ENCODE measurements at places on chromosomes 1 and 21. TPM values are rescaled to one million over a fixed set of nuclear protein-coding genes. Genes with fewer than 3 reads are reported as not detected.

- no peak overlapping the region for H3K4me3 ChIP-seq
- H3K27ac ChIP-seq: no peak overlapping the region
- H3K4me1 ChIP-seq: no peaks in the 10 kb centered on the region
- H3K36me3 ChIP-seq: no peaks in the 10 kb centered on the region
- H3K27me3 ChIP-seq: no peaks in the 10 kb centered on the region
- no peak for DNase-seq
These were observed 75.8 kb downstream of the RHOU start for GRCh38 chr1:228810878-228811711.

- no peak overlapping the region for H3K4me3 ChIP-seq
- peaks cover 4% of the 10 kb centered on the region for H3K36me3 ChIP-seq
- DNase-seq: peak; percentile 72
- no peaks in the 10 kb centered on the region for H3K4me1 ChIP-seq
- no peaks in the 10 kb centered on the region for H3K27me3 ChIP-seq
These were observed 16.4 kb upstream of the RAB29 start for GRCh38 chr1:205791568-205792180.

DNA sequence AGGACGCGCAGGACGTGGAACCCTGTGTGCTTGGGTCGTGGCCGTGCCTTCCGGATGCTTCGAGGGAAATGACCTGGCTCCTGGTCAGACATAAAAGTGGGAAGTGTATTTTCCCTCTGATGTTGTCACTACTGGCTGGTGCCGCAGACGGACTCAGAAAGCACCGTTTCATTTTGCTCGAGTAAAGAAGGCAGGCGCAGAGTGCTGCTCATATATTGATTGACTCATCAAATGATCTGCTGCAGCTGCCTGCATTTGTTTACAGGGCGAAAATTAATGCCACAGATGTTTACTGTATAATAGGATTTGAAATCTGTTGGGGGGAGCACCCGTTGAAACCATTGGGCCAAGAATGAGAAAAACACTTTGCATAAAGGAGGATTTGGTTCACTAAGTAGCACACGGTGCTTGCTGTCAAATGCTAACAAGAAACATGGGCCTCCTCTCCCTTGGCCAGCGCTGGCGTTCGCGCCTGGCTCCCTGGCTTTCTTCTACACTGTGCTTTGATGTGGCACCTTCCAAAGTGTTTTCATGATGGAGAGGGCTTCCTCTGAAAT, 365.5 kb downstream of the CAMTA1 start:
- peaks cover 28% of the 10 kb centered on the region for H3K4me1 ChIP-seq
- H3K27ac ChIP-seq: no peak overlapping the region
- DNase-seq: no peak
- H3K4me3 ChIP-seq: no peak overlapping the region
- no peaks in the 10 kb centered on the region for H3K36me3 ChIP-seq
- H3K27me3 ChIP-seq: no peaks in the 10 kb centered on the region

GRCh38 chr1:5253036-5253435, 598.6 kb downstream of the AJAP1 start:
- H3K4me3 ChIP-seq: no peak overlapping the region
- H3K36me3 ChIP-seq: no peaks in the 10 kb centered on the region
- H3K4me1 ChIP-seq: no peaks in the 10 kb centered on the region
- no peak overlapping the region for H3K27ac ChIP-seq

- DNase-seq: no peak
- no peak overlapping the region for H3K27ac ChIP-seq
- no peaks in the 10 kb centered on the region for H3K4me1 ChIP-seq
- H3K36me3 ChIP-seq: no peaks in the 10 kb centered on the region
- H3K4me3 ChIP-seq: no peak overlapping the region
These were observed 193.8 kb downstream of the AK5 start for GRCh38 chr1:77475641-77476040.

The KRTAP10-11 gene
- total RNA-seq: not detected

The HCRTR1 gene
- not detected for total RNA-seq

The LCE3E gene
- not detected for total RNA-seq
